ENCODE measurements at places on chromosomes 4 and X.

- no peak for DNase-seq
These were observed 37.8 kb downstream of the ABCB7 start for GRCh38 chrX:75118296-75118695.

- no peak for DNase-seq
These were observed 3.4 kb upstream of the USP53 start for GRCh38 chr4:119209077-119209476.

GRCh38 chrX:76183289-76184049, 10.6 kb downstream of the PBDC1 start:
- no peak for DNase-seq

GRCh38 chr4:168723569-168723968, 226.7 kb downstream of the PALLD start:
- DNase-seq, result no peak

DNA sequence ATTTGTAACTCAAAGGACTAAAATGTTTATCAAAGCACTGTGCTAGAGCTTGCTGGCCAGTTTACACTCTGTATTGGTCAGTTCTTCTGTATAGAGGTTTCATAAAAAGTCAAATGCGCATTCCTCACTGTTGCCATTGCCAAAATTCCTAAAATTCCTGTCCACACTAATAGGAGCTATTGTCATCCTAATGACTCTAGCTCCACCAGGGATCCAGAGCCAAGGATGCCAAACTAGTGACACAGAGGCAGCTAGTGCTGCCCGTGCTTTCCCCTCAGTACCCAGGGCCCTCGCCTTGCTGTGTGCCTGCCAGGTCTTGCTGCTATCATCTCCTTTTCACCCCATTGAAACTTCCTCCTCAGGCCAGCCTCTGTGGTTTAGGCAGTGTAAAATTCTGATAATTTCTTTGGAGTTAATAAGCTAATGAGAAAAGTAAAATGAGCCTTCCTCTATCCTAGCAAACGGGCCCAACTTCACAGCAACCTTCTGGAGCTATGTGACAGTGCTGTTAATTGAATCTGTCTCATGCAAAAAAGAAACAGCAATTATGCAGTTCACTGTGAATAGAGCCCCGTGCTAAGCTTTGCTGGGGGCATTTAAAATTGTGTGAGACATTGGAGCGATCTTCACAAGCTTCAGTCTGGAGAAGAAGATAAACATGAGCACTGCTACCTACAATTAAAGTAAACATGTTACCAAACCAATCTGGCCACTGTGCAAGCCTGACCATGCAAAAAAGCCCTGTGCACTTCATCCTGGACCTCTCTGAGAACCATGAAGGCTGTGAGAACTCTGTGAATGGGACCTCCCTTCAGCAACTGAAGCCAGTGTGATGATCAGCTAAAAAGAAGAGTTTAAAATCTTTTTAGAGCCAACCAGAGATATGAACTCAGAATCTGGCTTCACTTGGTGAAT, 43.1 kb upstream of the FGF2 start:
- DNase-seq, result no peak

DNA sequence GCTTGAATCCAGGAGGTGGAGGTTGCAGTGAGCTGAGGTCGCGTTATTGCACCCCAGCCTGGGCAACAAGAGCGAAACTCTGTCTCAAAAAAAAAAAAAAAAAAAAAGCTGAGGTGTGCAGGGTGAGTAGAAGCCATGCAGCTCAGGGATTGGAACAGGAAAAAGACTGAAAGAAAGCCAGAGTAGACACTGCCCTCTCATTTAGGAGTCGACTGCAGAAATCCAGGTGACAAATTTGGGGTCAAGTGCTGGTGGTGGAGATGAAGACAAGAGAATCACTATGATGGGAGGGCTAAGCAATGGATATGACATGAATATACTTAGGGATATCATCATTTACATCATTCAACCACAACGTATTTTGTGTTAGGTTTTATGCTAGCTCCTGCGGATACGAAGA, 1.9 kb downstream of the NEIL3 start:
- DNase-seq, result no peak

DNA sequence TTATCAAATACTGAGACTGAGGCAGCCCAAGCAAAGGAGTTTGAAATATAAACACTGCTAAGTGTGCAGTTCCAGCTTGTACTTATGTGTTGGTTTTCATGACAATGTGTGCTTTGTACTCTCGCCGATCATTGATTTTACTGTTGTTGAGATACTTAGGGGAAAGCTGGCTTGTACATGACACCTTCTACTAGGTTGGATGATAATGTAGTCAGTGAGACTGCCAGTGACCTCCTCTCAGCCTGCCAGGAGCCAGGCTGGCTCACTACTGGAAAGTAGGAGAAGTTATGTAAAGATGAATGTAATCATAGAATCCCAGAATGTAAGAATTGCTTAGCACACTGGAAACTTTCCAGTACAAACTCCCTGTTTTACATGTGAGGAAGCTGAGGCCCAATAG, 132.0 kb downstream of the AFF2 start:
- DNase-seq, result no peak

- no peak for DNase-seq
These were observed 4.1 kb downstream of the S100G start for GRCh38 chrX:16654093-16654492.

GRCh38 chr4:183770906-183771305, 111.8 kb downstream of the TRAPPC11 start:
- no peak for DNase-seq

- no peak for DNase-seq
These were observed 19.3 kb downstream of the CLTRN start for GRCh38 chrX:15645266-15645665.

GRCh38 chrX:150258463-150259430, 104.4 kb upstream of the MAMLD1 start:
- DNase-seq, result no peak

DNA sequence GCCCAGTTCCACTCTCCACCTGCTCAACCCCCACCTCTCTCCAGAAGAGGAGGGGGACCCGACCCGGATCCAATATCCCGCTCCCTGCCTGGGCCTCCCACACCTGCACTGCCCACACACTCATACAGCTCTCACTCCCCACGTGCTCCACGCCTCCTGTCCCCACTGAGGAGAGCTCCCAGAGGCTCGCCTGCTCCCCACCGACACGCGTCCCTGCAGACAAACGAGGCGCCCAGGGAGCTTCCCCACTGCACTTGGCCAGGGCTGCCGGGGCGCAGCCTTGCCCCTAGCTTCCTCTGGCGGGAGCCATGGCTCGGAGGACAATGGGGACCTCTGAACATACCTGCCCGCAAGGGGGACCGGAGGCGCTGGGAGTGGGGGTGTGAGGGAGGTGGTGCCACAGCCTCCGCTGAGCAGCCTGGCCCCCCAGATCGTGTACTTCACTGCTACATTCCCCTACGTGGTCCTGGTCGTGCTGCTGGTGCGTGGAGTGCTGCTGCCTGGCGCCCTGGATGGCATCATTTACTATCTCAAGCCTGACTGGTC, 5.0 kb downstream of the SLC6A8 start:
- no peak for DNase-seq

DNA sequence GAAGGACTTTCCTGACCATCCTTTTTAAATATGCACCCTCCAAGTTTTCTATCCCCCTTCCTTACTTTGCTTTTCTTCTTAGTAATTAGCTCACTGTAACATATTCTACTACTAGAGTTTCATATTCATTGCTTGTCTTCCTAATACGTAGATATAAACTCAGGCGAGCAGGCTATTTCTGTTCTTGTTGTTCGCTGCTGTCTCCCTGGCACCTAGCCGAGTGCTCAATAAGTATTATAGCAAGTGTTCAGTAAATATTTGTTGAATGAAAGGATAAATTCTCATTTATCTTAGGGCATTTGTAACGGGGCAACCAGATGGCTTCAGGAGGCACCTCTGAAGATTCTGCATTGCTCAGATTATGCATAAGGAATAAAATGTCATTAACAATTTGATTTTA, 6.8 kb upstream of the RHOH start:
- no peak for DNase-seq

GRCh38 chrX:48787505-48788443, 1.4 kb downstream of the GATA1 start:
- no peak for DNase-seq

- no peak for DNase-seq
These were observed 1.2 kb downstream of the NEK1 start for GRCh38 chr4:169611157-169611556.

DNA sequence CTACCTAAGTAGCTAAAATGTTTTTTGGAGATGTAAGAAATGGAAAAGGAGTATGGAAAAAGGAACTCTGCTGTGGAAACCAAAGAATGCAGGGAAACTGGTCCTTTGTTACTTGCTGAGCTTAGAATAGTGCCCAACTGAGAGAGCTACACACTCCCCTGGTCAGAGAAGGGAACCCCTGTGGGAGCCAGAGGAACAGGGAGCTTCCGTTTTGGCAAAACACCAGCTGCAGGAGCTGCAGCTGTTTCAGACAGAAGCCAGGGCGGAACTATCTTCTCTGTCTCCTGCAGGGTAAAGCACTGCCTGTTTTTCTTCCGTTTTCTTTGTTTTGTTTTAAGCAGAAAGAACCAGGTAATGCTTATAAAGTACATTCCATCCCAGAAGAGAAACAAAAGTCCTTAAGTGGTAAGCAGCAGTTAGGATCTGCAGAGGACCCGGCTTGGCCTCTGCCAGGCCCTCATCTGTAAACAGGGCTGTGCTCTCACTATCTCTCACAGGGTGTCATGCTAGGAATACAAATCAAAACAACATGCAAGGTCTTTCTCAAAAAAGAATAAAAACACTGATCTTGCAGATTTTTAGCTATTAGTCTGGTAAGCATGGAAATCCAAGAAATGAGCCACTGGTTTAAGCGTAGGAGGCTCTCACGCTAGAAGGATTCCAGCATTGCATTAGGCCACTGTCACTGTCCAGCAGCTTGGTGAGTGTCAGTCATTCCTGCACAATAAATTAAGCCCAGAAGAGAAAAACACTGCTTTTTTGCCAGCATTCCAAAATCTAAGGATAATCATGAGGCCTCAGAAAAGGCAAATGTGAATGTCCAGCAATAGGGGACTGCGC, 76.1 kb downstream of the CHST7 start:
- DNase-seq, result no peak

DNA sequence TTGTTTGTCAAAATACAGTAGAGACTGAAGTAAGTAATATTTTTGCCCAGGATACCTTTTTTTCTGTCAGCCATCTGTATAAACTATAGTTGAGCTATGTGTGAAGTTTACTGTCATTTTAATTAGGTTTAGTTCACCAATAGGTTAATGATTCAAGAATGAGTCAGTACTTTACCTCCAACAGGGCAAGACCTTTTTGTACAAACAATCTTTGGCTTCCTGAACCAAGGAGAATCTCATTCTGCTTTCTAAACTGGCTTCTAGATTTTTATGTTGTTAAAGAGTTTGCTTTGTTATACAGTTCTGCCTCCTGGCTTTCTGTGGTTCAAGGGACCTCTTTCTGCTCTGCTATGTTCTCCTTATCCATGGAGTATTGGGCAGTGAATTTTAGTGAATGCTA, 412.0 kb upstream of the NR3C2 start:
- no peak for DNase-seq

DNA sequence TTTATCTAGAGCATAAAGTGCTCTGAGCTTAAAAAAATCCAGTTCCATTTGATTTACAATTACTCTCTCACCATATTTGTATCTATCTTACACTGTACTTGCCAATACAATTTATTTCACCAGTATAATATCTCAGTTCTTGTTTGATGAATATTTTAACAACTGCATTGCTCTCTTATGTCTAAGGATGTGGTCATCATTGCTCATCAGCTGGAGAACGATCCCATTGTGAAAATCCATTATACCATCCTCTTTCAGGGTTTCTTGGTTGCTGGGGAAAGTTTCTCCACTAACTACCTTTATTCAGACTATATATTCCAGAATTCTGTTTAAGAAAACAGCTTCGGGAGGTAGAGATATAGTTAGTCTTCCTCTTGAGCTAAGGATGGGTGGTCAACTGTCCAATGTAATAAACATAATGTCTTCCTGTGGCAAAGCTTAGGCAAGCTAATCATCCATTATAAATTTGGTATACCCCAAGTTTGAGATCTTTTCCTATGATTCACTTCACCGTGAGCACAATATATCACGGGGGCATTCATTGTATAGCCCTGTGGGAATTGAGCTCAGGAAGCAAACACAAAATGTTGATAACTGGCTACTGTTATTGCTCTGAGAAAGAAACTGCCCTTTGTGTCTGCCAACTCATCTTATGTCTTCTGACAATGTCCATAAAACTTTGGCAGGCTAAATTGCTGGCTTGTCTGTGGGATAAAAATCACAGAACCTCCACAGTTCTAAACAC, 2361.9 kb downstream of the ARAP2 start:
- no peak for DNase-seq

- DNase-seq, result no peak
These were observed 44.1 kb downstream of the NAA11 start for GRCh38 chr4:79281566-79282359.

- no peak for DNase-seq
These were observed 1.2 kb downstream of the HMGB3 start for GRCh38 chrX:150984169-150984824.

DNA sequence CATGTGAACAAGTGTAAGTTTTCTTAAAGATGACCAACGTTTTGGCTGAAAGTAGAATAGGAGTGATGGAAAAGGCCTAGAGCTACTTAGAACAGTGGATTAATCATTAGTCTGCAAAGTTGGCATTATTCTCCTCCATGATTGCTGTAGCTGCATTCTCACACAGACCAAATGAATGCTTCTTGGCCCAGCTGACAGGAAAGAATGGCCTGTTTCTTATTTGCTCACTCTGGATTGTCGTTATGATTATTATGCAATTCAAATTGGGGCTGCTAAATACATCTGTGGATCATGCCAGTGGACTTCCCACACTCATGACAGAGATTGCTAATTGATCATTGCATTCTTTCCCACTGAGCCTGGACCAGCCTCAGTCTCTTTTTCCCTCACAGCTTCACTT, 285.0 kb downstream of the STIM2 start:
- DNase-seq, result no peak

- no peak for DNase-seq
These were observed 242.3 kb upstream of the GPRIN3 start for GRCh38 chr4:89549907-89550306.

- DNase-seq, result no peak
These were observed 204.1 kb downstream of the IL15 start for GRCh38 chr4:141840299-141840986.

DNA sequence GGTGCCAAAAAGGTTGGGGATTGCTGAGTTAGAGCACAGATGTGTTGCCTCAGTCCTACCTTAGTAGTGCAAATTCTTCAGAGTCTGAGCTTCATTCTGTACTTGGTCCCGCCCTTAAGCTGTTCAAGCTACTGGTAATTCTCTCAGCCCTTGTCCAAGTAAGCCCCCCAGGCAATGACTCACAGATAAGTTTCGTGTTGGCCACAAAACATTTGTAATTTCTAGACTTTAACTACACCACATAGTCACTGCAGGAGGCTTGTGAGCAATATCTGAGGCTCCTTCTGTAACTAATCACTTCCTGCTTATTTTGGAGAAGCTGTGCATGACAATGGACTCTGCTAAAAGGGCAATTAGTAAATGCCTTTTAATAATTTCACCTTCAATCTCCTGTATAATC, 1420.5 kb downstream of the PCDH7 start:
- no peak for DNase-seq

DNA sequence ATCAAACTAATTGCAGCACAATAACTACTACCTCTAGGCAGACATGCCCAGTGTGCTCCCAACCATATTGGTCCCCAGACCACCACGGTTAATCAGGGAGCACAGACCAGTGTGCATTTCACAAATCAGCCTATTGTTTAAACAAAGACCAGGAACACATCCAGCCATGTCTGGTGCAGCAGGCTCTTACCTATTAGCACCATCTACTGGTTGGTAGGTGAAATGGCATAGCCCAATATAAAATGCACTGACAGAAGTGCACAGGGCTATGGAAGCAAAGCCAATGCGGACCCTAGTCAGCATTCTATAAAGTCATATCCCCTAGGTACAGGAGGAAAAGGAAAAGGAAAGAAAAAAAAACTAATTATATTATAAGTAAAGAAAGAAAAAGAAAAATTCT, 15.5 kb upstream of the CYLC1 start:
- no peak for DNase-seq

Data from caudate nucleus (tissue), 63 donors.